ENCODE measurements at places on chromosomes 5 and 9.
A peak's percentile ranks its signal among the peaks of the same experiment; 100 is the strongest.

GRCh38 chr9:272251-273213, 57.9 kb downstream of the DOCK8 start:
- peak; percentile 55 for DNase-seq

GRCh38 chr9:84926793-84927192, 257.3 kb downstream of the NTRK2 start:
- no peak for DNase-seq

- no peak for DNase-seq
Observed at GRCh38 chr9:94720846-94721549, 5.5 kb upstream of the AOPEP start.

DNA sequence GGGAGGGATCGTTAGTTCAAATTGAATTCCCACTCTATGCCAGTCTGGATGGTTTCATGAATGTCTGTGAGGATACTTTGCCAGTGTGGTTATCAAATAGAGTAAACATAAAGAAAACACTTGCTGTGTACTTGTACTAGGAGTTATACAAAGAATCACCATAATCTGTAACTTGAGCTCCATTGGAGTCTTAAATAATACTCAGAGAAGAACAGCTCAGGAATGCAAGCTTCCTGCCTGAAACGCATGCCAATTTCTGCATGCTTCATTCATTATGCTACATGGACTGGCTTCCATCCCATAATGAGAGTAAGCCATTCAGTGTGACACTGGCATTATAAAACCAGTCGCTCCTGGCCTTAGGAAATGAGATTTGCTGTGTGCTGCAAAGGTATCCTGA, 351.4 kb downstream of the SEMA5A start:
- no peak for DNase-seq

GRCh38 chr5:41410307-41410706, 100.1 kb downstream of the PLCXD3 start:
- DNase-seq = no peak

- DNase-seq = no peak
Observed at GRCh38 chr5:107290780-107291398, 379.8 kb downstream of the EFNA5 start.

DNA sequence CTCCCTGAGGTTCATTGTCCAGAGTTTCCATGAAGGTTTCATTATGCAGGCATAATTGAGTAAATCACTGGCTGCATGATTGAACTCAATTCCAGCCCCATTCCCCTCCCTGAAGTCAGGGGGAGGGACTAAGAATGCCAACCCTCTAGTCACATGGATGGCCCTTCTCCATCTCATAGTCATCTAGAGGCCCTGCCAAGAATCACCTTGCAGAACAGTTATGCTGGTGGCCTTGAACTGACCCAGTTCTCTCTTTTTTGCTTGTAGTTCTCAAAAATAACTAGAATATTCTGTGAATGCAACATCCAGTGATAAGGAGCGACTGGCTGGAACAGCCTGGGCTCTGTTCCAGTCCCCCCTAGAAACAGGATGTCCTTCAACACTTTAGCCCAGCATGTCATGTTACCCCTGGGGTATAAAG, 31.7 kb downstream of the SLC35A4 start:
- DNase-seq = no peak

GRCh38 chr9:20945269-20945668, 86.2 kb downstream of the HACD4 start:
- DNase-seq = no peak

DNA sequence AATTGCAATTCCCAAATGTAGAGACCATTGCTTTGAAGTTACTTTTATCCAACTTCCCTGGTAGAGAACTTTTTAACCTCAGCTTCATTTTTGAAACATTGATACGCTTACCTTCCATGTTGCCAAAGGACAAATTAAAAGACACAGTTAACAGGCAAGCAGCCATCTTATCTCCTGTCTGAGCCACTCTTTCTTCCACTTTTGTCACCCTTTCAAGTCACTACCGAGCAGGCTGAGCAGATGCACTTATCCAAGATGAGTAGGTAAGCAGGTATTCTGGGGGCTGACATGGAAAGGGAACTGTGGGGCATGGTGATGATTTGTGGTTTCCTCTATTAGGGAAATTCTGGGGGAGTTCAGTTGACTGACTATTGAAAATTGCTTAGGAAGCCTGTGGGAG, 66.7 kb downstream of the DOCK2 start:
- DNase-seq = no peak

- no peak for DNase-seq
Observed at GRCh38 chr5:122704247-122705036, 70.4 kb upstream of the SNX2 start.

DNA sequence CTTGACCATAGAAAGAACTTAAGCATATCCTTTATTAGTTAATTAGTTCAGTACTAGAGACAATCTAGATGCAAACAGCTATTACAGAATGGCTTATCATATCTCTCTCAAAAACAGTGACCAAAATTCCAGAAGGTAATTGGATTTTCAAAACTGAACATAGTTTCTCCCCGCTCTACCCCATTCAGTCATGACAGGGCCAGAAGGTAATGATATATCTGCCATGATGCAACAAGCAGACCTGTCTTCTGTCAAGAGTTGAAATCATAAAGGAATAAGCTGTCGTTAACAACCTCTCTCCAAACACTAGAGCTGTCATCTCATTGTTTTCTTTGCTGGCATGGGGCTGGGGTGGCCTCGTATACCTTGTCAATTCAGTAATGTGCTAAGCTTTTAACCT, 200.5 kb upstream of the POU5F2 start:
- DNase-seq = no peak

DNA sequence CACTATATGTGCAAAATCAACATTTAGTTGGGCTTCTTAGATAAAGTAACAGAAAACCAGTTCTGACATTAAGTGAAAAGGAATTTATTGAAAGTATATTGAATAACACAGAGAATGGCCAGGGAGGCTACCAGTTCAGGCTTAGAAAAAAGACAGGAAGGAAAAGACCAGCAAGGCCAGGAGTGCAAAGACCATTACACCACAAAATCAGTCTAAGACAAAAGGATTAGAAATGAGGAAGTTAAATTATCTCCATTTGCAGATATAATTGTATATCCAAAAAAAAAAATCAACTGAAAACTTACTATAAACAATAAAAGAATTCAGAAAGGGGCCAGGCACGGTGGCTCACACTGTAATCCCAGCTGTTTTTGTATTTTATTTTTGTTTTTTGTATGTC, 4.8 kb upstream of the TEX10 start:
- no peak for DNase-seq

- no peak for DNase-seq
Observed at GRCh38 chr5:3307982-3308621, 287.5 kb upstream of the IRX1 start.

DNA sequence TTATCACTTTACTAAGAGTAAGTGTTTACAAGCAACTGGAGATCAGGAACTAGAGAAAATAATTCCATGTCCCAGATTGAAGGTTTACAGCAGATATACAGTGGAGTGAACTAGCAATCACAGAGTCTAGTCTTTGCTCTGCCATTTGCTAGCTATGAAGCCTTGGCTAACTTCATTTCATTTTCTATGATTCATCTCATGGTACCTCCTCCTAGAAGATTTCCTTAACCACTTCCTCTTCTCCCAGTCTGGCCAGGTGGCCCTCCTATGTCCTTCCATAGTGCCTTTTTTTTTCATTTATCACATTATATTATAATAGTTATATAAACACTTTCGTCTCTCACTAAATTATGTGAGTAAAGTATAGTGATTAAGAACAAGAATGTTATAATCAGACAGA, 52.1 kb downstream of the GRIA1 start:
- no peak for DNase-seq

GRCh38 chr5:143920772-143921171, 108.8 kb downstream of the HMHB1 start:
- DNase-seq = no peak
